Frontal cortex (tissue), 4 donors: ENCODE measurements at places on chromosomes 5 and 9. TPM values are rescaled to one million over a fixed set of nuclear protein-coding genes. Genes with fewer than 3 reads are reported as not detected.

FOXD4L5 gene
- under 0.01 TPM for total RNA-seq

FOXD4L4 gene
- total RNA-seq: 0.41 TPM

NR4A3 gene
- total RNA-seq: 3.7 TPM

DNA sequence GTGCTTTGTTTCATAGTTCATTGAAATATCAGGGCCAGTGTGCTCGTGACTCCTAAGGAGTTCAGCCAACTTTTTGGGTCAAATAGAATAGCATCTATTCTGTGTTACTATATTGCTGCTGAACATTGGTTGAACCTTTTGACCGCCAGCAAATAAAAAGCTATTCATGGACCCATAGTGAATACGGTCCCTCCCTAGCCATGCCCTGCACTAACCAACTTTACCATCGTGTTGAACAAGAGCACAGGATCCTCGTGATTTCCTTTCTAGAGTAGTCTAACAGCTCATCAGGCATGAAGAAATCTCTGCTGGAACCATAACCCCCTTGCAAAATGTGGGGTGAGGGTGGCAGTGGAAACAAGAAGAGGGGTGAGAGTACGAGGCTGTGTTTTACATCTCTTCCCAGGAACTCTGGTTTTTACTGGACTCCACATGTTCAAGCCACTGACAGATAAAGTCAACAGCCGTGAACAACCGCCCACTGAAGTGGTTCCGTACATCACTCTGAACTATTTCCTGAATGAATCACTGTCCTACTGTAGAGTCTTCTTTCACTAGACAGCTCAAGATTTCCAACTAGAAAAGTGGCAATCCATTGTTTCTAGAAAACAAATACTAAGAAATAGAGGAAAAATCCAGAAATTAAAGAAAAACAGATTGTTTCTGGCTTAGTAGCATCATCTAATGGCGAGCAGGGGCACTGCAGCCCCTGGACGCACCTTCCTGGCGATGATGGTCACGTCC is 70.1 kb upstream of the SPATA31E1 start:
- DNase-seq: no peak

GGTA1 gene
- total RNA-seq: 2.4 TPM

DNA sequence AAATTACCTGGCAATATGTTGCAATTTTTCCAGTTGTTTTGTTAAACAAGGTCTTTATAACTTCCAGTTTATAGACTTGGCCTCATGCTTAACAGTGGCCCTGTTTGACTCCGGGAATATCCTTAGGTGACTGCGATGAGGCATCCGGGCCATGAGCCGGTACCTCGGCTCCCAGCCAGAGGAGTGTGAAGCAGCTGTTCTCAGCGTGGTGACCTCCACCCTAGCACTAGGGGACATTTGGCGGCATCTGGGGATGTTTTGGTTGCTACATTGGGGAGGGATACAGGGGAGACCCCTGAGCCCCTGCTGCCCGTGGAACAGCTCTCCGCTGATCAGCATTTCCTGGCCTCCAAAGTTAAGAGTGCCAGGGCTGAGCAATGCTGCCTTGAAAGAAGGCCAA is 533.4 kb downstream of the IRX1 start:
- DNase-seq: no peak

GRCh38 chr9:90975781-90976538 is 174.3 kb downstream of the SYK start:
- DNase-seq: no peak

DNA sequence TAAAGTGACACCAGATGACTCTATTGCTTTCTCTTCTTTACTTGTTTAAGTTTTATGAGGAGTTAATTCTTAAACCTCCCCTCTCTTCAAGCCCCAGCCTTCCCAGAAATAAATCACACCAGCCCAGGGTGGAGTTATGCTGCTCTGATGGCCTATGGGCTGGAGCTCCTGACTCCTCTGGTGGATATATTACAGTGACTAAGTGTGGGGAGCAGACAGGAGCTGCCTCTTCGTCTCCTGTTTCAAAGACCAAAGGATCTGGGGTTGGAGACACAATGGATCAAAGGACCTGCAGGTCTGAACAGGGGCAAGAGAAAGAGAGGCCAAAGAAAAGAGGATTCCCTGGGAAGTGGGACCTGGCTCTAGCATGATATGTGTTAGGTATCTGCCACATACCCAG is 312.0 kb upstream of the MSX2 start:
- DNase-seq: no peak

- no peak for DNase-seq
Observed at GRCh38 chr9:121721770-121722169, 70.3 kb downstream of the DAB2IP start.

DNA sequence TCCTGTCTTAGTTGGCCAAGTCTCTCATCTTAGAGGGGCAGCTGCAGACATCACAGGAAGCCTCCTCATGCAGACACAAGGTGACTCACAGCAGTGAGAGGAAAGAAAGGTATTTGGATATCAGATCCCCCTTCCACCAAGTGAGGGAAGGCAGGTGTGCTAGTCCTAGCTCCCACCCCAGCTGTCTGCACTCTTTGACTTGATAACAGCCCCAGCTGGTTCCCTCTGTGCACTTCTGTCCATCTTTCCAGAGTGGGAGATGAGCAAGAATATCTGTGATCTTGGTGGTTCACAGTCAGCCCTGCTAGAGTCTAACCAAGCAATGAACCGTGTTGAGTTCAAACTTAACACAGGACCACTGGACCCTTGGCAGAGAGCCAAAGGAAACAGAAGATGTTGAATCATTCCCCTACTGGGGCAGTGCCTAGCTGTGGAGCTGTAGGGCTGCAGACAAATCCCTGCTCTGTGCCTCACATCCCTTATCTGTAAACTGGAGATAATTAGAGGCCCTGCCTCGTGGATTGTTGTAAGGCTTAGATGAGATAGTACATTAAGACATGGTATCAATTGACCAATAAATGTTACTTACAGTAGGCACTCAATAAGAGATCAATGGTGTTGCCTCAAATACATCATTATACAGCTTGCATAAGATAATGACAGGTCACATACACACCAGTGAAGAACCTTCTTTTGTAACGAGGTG is 39.1 kb downstream of the SH3RF2 start:
- no peak for DNase-seq

- DNase-seq: no peak
Observed at GRCh38 chr5:133727636-133728035, 115.3 kb upstream of the FSTL4 start.

DNA sequence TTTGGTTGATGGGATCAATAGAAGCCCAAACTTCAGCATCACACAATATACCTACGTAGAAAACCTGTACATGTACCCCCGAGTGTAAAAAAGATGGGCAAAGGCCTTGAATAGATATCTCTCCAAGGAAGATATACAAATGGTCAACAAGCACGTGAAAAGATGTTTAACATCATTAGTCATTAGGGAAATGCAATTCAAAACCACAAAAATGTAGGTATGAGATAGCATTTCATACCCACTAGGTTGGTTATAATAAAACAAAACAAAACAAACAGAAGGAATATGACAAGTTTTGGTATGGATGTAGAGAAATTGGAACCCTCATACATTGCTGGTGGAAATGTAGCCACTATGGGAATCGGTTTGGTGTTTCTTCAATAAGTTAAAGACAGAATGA is 33.1 kb upstream of the PPARGC1B start:
- no peak for DNase-seq

DNA sequence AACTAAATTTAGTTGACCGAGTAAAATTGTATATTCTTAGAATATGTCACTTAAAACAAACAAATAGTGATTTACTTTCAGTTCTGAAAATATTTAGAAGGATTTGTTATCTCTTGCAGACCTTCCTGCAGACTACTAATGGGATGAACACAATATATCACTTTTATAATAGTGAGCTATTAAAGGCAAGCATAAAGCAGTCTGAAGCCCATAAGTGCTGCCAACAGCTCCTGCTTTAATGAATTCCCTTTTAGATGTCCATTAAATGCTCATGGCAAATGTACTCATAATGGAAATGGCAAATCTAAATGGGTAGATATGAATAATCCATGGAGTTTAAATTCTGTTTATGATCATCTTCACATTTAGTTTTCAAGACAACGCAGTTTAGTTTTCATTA is 170.2 kb downstream of the RANBP17 start:
- DNase-seq: no peak

HSD17B3 gene
- not detected for total RNA-seq

DNA sequence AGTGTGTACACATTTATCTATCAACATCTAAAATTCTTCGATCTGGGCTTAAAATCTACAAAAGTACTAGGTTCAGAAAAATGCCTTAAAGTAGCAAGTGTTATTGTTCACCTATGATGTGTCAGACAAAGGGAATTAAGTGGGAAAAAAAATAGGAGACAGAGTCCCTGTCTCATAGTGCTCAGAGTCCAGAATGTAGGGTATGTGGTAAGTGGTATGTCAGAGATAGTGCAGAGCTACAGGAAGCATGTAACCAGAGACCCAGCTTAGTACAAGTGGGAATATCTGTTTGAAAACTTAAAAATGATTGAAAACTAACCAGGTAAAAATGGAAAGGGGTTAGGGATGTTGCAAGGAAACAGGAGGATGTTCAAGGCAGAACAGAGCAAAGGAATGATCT is 482.8 kb downstream of the ELAVL2 start:
- no peak for DNase-seq

- no peak for DNase-seq
Observed at GRCh38 chr5:308672-309271, 12.7 kb upstream of the AHRR start.

OR1J2 gene
- total RNA-seq: not detected

OBP2B gene
- total RNA-seq: not detected

WDR31 gene
- total RNA-seq: 2.4 TPM
